Stimulated activated naive CD8-positive, alpha-beta T cell treated with anti-CD3 and anti-CD28 coated beads, Interleukin-15, Interleukin-2, amounts not matched to agents 100 U/mL and 50 U/mL, for 24 hours (primary cell): ENCODE measurements at places on chromosomes 2 and 18.

DNA sequence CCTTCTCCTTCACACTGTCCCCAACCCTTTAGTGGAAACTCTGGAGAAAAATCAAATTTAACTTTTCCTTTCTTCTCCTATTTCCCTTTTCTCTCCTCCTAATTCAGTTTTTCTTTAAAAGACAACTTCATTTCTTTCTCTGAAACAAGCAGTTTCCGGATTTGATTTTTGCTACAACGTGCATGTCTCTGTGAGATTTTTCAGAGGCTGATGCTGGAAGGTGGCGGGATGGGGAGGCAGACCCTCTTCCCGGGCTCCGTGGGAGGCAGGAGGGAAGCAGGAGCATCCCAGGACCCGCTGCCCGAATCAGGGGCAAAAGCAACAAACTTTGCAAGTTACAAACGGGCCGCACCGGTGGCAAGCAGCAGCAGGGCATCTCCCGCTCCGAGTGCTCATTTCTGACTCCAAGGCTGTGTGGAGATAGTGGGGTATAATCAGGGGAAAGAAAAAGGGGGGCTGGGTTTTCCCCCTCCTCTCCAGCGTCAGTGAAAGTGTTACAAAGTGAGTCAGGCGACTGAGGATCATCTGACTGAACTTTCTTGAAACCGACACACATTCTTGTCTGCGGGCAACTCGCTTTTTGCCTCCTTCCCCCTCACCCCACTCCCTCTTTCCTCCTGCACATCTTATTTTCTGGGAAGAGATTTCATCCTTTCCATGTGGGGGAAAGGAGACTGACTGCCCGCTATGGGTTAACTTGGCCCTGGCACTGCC is 6.4 kb downstream of the ZEB2 start:
- DNase-seq, result no peak

DNA sequence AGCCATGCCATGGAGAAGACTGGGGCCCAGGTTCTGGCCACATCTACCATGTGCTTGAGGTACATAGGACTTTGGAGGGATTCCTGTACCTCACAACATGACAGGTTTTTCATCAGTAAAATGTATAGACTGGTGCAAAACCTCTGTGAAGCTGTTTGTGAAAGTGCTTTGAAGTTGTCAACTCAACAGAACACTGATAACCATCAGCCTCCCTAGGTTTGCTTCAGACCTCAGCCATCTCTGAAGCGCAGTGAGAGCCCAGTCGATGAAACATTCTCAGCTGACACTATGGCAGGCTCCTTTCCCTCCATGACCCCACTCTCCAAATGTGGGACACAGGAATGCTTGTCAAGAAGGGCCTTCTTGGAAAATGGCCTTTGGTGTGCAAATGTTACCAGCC is 38.6 kb downstream of the STK25 start:
- no peak for DNase-seq

DNA sequence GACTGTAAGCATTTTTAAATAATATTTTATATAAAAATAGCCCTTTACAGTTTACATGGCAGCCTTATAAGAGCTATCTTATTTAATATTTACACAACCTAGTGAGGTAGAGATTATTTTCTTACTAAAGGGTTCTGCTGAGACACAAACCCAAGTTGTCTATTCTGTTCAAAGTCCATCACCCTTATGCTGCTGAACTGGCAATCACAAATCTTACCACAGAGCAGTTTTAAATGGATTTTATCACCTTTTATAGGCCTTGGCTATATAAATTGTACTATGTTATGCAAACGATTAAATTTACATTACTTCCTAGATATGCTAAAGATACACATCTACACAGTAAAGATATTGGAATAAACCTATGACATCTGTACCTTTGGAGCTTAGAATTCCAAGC is 40.7 kb downstream of the RBM45 start:
- no peak for DNase-seq

GRCh38 chr2:138504546-138505235 is 3.1 kb downstream of the SPOPL start:
- no peak for DNase-seq

GRCh38 chr2:76280686-76281085 is 570.0 kb upstream of the GCFC2 start:
- no peak for DNase-seq

GRCh38 chr2:10922307-10923007 is 10.7 kb downstream of the KCNF1 start:
- DNase-seq, result no peak

DNA sequence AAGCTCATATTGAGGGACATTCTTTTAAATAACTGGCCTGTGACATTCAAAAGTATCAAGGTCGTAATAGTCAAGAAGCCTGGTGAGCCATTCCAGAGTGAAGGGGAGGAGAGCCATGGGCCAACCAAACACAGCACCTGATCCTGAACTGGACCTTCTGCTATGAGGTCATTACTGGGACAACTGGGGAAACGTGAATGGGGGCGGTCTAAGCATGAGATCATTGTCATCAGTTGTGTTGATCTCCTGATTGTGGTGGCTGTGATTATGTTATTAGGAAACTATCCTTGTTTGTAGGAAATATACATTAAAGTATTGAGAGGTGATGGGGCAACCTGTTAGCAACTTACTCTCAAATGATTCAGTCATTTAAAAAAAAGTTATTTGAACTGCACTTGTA is 79.3 kb downstream of the FBXO15 start:
- DNase-seq, result no peak

- DNase-seq, result no peak
Observed at GRCh38 chr2:30942419-30942818, 135.2 kb upstream of the CAPN13 start.

DNA sequence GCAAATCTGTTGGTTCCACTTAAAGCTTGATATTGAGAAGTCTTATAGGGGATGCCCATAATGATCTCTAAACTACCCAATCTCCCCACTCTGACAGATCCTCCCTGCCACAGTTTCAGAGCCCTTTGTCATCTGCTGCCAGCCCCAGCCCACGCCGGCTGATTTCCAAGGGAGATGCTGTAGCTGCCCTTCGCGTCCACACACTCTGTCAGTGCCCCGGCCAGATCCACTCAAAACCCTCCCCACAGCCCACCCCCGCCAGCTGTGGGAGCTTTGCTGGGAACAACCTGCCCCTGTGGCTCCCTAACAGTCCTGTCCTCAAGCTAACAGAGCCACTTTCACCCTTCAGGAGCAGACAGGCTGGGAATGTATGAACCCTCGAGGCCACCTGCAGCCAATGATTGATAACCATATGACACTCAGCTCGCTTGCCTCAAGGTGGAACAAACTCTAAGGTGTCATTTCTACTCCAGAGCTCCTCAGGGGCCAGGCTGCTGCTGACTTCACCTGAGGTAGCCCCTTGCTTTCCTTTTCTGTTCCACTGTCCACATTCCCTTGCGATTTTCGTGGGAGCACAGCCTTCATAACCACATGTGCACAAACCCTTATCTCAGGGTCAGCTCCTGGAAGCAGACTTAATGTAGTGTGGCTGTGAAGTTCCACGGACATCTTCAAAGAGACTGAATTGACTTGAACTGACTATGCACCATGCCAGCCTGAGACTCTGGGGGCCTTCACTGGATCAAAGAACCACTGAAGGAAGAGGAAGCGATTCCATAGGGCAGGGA is 92.6 kb upstream of the LGALSL start:
- no peak for DNase-seq

- DNase-seq, result no peak
Observed at GRCh38 chr18:66548747-66549146, 55.1 kb downstream of the CDH19 start.

DNA sequence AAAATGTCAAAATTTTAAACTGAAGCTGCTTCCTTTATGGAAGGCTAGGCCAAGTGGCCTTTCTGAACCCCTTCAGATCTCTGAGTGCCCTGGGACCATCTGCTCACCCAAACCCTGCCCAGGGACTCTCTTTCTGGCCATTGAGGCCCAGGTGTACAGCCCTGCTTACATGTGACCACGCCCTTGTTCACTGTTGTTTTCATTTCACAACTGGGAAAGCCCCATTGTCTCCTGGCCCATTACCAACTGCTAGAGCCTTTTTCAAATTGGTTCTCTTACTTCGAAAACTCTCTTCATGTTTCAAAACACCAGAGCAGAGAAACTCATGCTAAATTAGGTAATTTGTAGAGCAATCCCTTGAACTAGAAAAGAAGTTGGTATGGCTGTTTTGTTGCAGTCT is 219.5 kb upstream of the TANK start:
- no peak for DNase-seq

GRCh38 chr2:24618680-24619079 is 127.6 kb downstream of the NCOA1 start:
- DNase-seq, result no peak

GRCh38 chr2:239954166-239955086 is 70.7 kb downstream of the NDUFA10 start:
- DNase-seq, result no peak

- no peak for DNase-seq
Observed at GRCh38 chr2:127508631-127509034, 17.7 kb downstream of the IWS1 start.

- no peak for DNase-seq
Observed at GRCh38 chr2:234392041-234392615, 104.8 kb downstream of the ARL4C start.

- no peak for DNase-seq
Observed at GRCh38 chr18:39329496-39330275, 1764.1 kb upstream of the CELF4 start.

DNA sequence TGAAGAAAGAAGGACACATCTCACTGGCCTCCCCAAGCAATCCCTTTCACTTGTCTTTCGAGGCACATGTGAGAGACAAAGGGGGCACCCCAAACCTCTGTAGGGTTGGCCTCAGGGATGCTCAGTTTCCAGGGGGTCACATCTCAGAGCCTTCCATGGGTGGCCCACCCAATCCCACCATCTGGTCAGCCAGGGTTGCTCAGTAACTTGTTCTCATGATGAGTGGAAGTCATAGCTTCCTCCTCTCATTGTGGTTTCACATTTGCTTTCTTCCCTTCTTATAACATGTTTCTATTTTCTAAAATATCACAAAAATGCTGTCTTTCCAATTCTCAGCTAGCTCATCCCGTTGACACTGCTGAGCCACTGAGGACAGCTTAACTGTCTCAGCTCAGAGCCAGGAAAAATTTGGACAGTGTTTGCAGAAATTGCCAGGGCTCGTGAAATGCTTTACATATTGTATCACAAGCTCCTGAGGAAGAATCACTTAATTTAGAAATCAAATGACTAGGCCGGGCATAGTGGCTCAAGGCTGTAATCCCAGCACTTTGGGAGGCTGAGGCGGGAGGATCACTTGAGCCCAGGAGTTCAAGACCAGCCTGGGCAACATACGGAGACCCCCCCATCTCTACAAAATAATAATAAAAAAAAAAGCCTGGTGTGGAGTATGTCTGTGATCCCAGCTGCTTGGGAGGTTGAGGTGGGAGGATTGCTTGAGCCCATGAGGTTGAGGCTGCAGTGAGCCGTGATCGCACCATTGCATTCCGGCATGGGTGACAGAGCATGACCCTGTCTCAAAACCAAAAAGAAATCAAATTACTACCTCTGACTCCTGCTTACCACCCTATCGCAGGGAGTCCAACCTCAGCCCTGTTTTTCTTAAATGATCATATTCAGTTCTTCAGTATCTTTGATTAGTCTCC is 129.3 kb downstream of the PRKCE start:
- no peak for DNase-seq

DNA sequence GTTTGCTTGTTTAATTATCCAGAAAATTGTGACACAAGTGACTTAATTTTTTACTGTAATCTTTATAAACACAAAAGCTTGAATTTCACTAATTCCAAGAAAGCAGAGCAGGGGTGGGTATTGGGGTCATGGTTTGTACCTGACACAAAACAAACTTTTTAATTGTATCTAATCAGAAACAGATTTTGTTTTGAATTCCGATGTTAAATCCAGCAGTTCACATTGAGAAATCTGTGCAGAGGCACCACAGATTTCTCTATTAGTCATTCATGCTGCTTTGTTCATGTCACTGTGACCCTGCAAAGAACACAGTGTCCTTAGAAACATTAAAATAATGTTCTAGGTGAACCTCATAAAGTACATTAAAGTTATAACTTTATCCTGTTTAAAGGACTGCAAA is 443.4 kb downstream of the NYAP2 start:
- no peak for DNase-seq

DNA sequence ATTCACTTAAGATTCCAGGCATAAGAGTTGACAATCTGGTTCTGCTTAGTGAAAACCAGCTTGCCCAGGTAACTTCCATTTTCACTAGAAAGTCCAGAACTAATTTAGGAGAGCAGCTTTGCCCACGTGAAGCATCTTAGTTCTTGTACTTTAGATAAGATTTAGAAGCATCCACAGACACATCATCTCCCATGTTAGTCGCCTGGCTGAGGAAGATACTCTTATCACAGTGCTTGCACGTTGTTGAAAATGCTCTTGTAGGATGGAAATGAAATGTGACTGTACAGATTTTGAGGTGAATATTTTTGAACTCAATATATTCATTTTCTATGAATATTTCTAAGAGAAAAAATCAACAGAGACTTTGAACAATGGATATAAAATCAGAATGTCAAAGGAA is 159.7 kb downstream of the SOCS6 start:
- no peak for DNase-seq

GRCh38 chr2:99485824-99486223 is 4.0 kb downstream of the REV1 start:
- DNase-seq, result no peak
